Fibroblast of skin of abdomen (primary cell): ENCODE measurements at places on chromosomes 7 and 10.

DNA sequence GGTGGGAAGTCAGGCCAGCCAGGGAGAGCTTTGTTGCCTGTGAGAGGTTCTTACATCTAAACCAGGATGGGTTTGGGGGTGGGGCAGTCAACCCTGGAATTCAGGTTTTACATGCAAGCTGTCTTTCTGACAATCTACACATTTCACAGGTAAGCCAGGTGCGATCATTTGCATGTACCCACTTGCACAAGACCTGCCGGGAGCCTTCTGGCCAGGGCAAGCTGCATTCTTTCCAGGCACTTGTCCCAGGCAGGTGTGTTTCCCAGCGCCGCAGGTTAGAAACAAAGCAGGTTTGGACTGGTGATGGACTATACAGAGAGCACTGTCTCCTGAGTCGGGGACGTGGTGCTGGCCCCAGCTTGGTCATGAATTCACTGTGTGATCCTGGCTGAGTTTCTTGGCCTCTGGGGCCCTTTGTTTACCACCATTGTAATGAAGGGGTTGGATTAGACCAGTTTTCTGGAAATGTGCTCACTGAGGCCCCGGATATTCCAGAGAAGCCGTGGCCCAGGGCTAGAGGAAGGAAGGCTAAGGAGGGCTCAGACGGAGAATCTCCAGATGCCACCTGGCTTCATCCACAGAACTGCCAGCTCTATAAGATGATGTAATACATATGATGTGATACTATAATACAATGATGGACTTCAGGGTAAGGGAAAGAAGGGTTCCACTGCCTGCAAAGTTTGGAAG lies 205.2 kb upstream of the SVIL start:
- no peak for DNase-seq

GRCh38 chr10:105714728-105715127 lies 1073.6 kb downstream of the SORCS3 start:
- DNase-seq, result no peak

DNA sequence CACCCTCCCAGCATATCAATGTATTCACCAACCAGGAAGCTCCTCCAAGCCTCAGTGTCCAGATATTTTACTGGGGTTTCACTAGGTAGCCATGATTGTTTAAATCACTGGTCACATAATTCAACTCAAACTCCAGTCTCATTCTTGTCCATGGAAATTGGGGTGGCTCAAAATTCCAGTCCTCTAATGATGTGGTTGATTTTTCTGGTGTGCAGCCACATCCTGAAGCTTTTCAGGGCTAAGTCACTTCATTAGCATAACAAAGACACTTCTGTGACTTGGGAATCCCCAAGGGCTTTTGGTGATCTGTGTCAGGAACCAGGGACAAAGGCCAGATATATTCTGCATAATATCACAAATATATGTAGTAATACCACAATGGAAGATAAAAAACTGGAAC lies 786.9 kb upstream of the IGFBP3 start:
- DNase-seq, result peak; percentile 11

GRCh38 chr7:6590645-6591110 lies 857 bp downstream of the INTS15 start:
- DNase-seq, result no peak

DNA sequence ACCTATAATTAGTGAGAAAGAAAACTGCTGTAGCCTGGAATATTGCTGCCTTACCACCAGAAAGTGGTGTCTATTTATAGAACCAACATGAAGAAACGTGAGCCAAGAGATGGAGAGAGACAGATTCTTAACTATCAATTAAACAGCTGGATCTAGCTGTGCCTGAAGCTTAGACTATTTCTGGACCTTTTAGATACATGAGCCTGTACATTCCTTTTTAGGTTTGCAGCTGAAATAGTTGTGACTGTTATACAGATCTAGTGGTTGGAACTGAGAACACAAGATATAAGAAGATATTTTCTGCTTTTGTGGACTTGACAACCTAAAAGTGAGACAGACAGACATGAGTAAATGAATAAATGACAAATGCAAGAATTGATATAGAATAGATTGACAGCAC lies 73.4 kb downstream of the CDK14 start:
- no peak for DNase-seq

GRCh38 chr7:66296557-66296956 lies 91.4 kb downstream of the TPST1 start:
- DNase-seq, result peak; percentile 70

DNA sequence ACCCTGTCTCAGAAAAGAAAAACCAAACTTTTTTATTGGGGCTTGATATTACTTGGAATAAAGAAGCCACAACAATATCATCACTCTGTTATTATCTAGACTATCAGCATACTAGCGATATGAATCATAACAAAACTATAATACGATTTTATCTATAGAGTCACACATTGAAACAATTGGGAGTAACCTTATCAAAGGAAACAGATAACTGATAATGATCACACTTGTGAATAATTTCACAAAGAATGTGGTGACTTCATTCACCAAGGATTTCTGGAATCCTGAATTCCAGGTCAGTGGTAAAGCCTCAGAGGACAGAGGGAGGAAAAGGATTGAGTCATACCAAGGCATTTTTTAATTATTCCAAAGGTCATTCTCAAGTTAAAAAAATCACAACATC lies 32.1 kb upstream of the NMT2 start:
- peak; percentile 92 for DNase-seq

- DNase-seq, result no peak
Observed at GRCh38 chr7:6476596-6477317, 29.0 kb upstream of the DAGLB start.

DNA sequence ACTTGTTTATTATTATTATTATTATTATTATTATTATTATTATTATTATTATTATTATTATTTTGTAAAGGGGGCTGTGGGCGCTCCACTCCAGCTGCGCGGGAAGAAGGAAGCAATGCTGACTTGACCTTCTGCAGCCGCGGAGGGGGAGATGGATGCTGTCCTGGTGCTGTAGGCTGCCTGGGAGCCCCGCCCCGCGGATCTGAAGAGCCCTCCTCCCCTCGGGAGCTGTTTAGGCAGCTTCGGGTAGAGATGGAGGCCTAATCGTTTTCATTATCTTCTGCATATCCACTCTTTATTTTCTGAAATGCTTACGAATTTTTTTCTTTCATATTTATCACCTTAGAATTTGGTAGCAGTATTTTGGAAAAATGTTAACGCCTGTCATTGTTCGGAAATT lies 101.2 kb upstream of the KLF6 start:
- peak; percentile 45 for DNase-seq

GRCh38 chr10:3828404-3829155 lies 43.6 kb upstream of the KLF6 start:
- peak; percentile 64 for DNase-seq

DNA sequence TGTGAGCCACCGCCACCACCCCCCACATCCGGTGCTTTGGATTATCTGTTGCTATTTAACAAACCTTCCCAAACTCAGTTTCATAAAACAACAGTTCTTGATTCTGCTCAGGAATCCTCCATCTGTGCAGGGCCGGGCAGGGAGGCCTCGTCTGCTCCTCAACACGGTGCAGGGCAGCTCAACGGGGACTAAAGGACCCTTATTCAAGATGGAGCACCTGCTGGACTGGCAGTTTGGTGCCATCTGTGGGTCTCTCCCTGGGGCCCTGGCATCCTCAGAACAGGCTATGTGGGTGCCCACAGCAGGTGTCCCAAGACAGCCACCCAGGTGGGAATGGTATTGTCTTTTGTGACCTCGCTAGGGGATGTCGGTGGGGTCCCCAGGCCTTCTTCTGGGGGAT lies 31.0 kb upstream of the ELFN1 start:
- DNase-seq, result no peak
